Fibroblast of lung (primary cell): ENCODE measurements at places on chromosomes 1 and 21.
A peak's percentile ranks its signal among the peaks of the same experiment; 100 is the strongest.

GRCh38 chr1:156384007-156384406 lies 15.0 kb downstream of the RHBG start:
- no peak for DNase-seq

GRCh38 chr1:39671793-39672550 lies at the start of gene NT5C1A:
Gene NT5C1A, minus strand, starts transcription at chr1:39672107. Its CDS starts 69 bp downstream, at chr1:39672038.
- no peak for DNase-seq

DNA sequence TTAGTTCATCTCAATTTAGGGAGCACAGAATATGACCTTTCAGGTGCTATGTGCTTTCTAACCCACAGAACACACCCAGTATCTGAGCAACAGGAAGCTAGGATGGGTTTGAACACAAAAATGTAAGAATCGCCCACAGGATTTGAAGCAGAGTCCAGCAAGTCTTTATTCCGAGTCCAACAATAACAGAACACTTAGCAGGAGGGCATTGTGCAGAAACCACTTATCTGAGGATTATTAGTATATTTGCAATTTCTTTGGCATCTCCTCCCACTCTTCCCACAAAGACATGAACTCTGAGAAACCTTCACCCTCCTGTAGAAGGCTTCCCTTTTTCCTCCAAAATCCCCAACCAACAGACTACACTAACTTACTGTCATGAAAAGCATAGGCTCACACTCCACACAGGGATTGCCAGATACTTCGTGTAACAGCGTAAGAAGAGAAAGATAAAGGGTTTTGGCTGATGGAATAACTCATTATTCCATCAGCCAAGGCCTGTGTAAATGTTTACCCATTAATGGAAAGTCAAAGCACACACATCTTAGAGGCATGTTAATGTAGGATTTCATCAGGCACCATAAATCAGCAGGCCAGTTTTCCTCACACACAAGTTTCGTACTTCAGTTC lies 16.1 kb downstream of the SIPA1L2 start:
- peak; percentile 97 for DNase-seq

DNA sequence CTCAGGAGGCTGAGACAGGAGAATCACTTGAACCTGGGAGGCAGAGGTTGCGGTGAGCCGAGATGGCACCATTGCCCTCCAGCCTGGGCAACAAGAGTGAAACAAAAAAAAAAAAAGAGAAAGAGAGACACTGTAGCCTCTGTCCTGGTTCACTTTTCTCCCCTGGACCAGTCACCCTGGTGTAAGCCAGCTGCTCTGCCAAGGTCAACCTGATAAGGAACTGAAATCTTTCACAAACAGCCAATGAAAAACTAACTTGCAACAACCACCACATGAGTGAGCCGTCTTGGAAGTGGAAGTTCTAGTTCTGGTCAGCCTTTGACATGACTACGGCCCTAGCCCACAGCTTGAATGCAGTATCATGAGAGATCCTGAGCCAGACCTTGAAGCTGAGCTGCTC lies 36.8 kb upstream of the CXADR start:
- DNase-seq, result no peak

DNA sequence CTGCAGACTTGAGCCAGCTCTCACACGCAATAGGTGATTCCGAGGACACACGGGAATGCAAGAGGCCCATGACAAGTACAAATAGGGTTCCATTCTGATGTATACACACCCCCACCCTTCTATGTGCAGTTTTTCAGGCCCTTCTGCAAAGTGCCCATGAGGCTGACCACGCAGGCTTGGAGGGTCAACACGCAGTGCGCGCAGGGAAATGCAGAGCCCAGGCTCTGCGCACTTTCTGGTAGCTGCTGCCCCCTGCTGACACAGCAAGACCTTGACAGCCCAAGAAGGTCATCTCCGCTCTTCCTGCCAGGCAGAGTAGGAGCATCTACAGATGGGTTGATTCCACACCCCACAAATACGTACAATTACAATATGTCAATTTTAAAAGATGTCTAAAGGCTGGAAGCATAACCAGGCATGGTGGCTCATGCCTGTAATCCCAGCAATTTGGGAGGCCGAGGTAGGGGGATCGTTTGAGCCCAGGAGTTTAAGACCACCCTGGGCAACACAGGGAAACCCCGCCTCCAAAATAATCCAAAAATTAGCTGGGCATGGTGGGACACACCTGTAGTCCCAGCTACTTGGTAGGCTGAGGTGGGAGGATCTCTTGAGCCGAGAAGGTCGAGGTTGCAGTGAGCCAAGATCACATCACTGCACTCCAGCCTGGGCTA lies 18.5 kb downstream of the SH3BP5L start:
- peak; percentile 43 for DNase-seq

DNA sequence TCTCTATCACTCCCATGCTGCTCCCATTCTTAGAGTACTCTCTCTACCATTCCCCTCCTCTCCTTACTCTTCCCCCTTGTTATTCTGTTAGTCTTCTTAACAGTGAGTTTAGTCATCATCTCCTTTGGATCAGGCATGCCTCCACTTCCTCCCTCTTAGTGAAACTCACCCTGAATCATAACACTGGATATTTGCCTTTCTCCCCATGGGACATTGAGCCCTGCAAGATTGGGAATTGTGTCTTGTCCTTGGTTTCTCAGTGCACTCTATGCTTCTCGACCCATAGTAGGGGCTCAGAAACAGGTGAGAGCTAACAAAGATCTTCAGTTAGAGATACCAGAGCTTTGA lies 68.3 kb upstream of the GCLM start:
- peak; percentile 78 for DNase-seq

DNA sequence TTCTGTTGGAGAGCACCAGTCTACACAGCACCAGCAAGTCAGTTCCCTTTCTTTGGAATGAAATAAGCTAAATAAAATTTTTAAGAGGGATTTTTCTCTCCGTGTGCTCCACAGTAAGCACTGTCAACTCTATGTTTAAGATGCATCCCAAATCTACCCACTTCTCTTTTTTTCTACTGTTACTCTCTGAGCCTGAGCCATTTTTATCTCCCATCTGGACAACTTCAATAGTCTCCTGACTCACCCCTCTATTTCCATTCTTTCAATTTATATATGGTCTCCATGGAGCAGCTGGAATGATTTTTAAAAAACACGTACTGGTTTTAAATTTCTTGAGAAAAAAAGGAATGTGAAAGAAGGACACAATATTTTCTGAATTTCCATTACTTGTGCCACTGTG lies 24.7 kb upstream of the CCT8 start:
- DNase-seq, result no peak

GRCh38 chr1:232477728-232478127 lies 152.2 kb downstream of the SIPA1L2 start:
- DNase-seq, result peak; percentile 98

DNA sequence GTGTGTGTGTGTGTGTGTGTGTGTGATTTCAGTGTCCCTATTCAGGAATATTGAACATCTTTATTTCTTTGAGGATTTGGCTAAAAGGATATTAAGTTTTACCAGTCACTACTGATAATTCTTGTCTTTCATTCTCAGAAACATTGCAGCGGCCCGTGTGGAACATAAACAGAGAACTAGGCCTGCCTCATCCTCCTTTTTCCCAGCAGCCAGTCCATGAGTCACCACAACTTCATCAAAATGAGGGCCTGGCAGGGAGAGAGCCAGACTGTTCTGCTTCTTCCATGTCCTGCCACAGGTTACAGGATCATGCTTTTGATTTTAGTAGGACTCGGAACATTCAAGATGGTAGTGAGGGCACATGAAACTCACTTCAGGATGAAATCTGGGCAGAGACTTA lies 50.7 kb downstream of the LRIG2 start:
- peak; percentile 62 for DNase-seq

- no peak for DNase-seq
Measured at GRCh38 chr1:41915786-41916571, 2.7 kb downstream of the HIVEP3 start.

DNA sequence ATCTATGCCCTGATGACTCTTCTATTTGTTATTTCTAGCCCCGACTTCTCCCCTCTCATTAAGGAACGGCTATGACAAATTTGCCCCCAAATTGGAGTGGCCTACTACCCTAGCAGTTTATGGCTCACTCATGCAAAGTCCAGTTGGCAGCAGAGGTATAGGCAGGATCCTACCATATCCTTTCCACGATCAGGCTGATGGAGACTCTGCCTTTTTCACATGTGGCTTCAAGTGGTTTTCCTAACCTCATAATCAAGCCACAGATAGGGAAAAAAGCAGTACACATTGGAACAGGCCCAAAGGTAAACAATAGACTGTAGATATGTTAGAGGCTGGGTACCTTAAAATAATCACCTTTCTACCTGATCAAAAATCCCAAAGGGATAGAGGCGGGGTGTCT lies 292.5 kb downstream of the NCAM2 start:
- no peak for DNase-seq

DNA sequence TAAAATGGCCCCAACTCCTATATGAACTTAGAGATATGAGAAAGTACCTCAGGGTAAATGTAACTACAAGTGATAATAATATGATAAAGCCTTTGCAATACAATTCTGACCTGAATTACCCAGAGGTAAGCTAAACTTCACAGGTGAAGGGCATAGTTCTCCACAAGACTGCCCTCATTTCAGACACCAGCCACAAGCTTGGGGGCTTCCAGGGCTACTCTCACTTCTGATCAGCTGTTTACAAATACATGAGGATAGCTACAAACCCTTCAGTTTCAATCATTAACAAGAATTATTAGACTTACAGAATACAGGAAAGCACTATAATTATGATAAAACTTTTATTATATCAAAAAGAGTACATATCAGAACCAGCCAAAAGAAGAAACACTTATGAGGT lies 18.7 kb upstream of the DPH5 start:
- no peak for DNase-seq

- DNase-seq, result peak; percentile 34
Measured at GRCh38 chr1:92404661-92405060, 82.1 kb downstream of the GFI1 start.

DNA sequence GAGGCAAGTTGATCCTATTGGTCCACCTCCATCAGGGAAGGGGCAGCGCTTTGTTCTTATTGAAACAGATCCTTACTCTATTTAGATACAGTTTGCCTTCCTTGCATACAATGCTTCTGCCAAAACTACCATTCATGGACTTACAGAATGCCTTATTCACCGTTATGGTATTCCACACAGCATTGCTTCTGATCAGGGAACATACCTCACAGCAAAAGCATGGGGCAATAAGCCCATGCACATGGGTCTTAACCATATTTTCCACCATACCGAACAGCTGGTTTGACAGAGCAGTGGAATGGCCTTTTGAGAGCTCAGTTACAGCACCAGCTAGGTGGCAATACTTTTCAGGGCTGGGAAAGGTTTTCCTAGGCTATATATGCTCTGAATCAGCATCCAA lies 544.8 kb upstream of the ADGRL4 start:
- DNase-seq, result peak; percentile 44

DNA sequence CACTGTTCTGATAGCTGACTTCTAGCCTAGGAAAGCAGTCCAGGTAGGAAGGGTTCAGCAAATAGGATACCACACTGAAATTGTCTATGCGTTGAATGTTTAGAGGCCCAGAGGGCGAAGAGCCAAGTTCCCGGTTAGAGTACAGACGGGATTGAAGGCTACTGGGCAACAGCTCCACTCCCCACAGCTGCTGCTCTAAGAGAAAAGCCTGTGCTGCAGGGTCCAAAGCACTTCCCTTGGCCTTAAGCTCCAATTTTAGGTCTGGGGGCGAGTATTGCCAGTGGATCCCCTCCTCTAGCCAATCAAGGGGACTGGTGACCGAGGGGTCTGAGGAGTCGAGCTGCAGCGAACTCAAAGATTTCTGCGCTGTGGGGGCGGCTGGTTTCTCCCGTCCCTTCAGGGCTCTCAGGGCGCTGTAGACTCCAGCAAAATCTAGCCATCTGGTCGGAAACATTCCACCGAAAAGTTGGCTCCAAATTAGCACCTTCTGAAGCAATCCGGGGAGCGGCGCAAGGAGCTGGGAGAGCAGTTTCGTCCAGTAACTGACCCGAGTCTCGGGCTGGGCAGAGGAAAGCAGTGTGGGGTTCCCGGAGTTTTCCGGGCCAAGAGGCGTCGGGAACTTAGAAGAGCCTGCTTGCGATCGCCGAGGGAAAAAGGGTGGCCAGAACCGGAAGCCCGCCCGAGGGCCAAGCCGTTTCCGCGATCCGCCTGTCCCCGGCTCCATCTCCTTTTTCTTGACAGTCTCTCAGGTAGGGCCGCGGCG lies 748 bp downstream of the PPP1R15B start:
- peak; percentile 45 for DNase-seq

DNA sequence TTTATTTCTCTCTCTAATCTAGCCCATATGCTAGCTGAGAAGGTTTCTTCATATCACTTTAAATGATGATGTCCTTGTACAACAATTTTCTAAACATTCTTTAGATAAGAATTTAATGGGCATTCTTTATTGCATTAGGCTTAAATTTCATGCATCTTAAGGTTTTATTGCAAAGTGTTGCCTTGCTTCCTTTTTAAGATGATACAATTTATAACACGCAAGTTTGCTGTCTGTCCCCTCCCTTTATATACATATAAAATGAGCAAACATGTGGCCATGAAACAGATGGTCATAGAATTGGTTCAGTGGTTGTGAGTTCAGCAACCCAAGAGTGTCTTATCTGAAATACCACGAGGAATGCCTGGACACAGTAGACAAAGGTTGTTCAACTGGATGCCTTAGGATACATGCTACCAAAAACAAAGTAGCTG lies 12.1 kb downstream of the NBPF3 start:
- no peak for DNase-seq

DNA sequence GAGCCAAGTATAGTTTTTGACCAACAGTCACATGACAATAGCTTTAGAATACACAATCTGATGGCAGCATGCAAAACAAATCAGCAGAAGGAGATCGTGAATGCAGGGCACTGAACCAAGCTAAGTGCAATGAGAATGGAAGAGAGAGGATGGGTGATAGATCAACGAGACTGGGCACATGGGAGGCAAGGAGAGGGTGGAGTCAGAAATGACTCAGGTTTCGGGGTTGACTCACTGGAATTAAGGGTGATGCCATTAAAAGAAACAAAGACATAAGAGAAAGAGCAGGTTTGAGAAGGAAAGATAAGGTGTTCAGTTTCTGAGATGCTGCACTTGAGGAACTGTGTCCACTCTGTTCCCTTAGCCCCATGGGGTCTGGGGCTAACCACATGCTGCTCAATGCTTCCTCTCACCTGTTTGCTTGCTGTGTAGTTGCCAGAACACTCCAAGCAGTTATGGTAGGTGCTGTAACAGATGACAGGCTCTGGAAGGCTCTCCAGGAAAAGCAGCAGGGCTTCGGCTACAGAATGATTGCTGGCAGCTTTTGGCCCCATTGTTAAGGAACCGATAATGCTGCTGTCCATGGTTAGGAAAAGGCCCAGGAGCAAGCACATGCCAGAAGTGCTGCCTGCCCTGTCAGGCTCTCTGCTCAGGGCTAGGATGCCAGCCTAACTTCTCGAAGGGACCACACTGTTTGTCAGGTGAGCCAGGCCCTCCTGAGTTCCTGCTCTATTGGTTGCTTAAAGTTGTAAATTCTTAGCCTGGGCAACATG lies 6.1 kb upstream of the MTF1 start:
- peak; percentile 26 for DNase-seq

DNA sequence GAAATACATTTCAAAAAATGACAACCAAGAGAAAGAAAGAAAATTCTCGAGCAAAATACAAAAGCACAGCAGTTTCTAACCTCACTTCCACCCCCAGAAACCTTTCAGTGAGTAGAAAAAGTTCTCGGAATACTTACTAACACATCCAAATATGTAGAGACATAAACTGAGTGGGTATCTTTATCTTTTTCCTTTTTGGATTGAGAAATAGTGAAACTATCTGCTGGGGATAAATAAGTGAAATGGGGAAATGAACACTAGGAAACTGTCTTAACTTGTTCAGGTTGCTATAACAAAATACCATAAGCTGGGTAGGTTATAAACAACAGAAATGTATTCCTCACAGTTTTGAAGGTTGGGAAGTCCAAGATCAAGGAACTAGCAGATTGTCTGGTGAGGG lies 72.0 kb downstream of the VCAM1 start:
- DNase-seq, result peak; percentile 53

GRCh38 chr1:65238010-65238409 lies 71.3 kb upstream of the DNAJC6 start:
- no peak for DNase-seq
